ENCODE measurements at places on chromosomes 13 and 19. TPM values are rescaled to one million over a fixed set of nuclear protein-coding genes. Genes with fewer than 3 reads are reported as not detected.

TLE6 gene
- 2.3 TPM for polyA plus RNA-seq

ERICH6B gene
- polyA plus RNA-seq, result not detected

POSTN gene
- not detected for polyA plus RNA-seq

MYDGF gene
- 80.9 TPM for polyA plus RNA-seq

CLDN10 gene
- not detected for polyA plus RNA-seq

CDX2 gene
- not detected for polyA plus RNA-seq

PRTN3 gene
- polyA plus RNA-seq, result not detected

STAP2 gene
- polyA plus RNA-seq, result not detected

COQ8B gene
- polyA plus RNA-seq, result 26.5 TPM

PCDH20 gene
- polyA plus RNA-seq, result not detected

IGFL2 gene
- polyA plus RNA-seq, result not detected

- DNase-seq, result no peak
These were observed 287.9 kb upstream of the NBEA start for GRCh38 chr13:34654203-34654602.

- no peak for DNase-seq
These were observed 8.4 kb downstream of the MKNK2 start for GRCh38 chr19:2042485-2043250.

DNA sequence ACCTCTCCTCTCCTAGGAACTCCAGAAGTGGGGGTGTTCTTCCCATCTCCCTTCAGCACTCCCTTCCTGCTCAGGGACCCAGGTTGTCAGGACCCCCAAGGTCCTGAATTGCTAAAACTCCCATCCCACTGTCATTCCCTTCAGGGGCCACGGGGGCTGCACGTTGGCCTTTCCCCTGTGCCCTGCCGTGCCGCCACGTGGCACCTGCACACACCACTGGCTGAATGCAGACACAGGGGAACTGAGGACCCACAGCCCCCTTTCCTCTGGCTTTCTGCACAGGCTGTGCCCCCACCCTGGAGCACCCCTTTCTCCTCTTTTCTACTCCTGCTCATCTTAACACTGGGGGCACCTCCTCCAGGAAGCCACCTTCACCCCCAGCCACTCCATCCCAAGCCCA lies 9.0 kb downstream of the SHANK1 start:
- no peak for DNase-seq

GRCh38 chr19:46975011-46975924 lies 44.4 kb upstream of the NPAS1 start:
- no peak for DNase-seq

DNA sequence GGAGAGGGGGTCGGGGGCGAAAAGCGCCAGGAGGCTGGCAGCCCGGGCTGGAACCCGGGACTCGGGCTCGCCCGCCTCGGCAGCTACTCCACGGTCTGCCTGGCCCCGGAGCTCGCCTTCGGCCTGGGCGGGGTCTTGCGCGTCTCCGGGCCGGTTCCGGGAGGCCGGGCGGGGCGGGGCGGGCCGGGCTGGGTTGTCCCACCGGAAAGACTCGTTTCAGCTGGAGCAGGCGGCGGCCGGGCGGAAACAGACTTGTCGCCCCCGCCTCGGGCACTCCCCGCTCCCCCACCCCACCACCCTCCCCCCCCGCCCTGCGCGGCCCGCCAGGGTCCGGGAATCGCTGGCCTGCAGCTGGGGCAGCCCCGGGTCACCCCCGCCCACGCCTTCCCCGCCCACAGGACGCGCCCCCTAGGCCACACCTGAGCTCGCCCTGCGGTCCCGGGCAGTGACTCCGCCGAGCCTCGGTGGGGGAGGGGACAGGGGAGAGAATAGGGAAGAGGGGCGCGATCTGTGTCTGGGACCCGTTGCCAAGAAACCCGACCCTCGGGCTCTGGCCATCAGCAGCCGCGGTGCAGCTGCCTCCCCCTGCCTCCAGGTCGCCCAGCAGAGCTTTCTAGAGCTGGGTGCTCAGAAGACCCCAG lies 109.4 kb downstream of the KCTD15 start:
- peak; percentile 3 for DNase-seq

DNA sequence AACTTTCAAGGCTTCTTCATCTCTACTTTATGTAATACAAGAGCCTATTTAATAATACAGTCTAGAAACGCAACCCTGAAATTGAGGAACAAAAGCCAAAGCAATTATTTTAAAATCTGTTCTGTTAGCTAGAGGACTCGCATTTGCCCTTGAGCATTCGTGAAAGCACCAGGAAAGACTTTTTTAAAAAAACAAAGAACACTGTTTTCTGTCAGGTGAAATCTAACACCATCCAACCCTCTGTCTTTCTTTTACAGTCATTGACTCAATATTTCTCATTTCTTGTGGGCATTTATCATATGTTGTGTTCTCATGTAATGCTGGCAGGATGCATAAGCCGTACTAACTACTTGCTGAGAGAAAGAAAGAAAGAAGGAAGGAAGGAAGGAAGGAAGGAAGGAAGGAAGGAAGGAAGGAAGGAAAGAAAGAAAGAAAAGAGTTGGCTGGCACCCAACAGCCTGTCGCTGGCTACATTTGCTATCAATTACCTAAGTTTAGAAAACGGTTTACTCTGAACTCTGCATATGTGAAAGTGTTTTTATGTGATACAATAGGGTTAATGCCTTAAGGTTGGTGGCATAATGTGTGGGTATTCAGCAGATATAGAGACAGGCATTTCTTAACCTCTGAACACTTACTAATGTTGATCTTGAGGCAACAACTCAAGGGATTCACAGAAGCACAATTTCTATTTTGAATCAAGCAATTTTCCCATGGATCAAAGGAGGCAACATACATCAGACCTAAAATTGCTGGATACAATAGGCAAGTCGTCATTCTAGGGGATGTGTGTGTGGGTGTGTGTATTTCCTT lies 445.4 kb downstream of the DCT start:
- DNase-seq, result no peak

DNA sequence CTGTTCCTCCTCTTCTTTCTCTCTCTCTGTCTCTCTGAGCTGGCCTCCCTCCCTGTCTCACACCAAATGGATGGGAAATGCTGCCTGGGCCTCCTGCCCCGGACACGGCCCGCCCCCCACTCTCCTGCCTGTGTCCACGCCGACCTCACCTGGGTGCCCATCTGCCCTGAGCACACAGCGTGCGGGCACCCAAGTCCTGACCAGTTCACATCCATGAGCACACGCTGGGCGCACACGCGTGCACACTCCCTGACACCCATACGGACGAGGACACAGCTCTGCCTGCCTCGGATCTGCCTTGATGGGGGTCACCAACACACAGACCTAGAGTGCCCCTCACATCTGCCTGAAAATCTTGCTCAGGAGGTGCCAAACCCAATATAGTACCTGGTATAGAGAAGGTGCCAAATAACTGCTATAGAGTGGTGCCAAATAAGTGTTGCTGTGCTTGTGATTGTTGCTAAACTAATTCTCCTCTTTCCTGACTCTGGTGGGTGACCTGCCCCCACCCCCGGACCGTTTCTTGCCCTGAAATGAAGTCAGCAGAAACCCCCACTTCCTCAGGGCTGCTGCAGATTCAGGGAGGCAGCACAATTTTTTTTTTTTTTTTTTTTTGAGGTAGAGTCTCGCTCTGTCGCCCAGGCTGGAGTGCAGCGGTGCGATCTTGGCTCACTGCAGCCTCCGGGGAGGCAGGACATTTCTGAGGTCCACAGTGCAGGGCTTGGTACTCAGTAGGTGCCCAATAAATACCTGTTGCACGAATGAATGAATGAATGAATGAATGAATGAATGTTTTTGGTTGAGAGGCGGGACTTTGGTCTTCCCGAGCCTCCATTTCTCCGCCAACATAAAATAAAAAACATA lies 4.6 kb downstream of the NFIC start:
- no peak for DNase-seq

DNA sequence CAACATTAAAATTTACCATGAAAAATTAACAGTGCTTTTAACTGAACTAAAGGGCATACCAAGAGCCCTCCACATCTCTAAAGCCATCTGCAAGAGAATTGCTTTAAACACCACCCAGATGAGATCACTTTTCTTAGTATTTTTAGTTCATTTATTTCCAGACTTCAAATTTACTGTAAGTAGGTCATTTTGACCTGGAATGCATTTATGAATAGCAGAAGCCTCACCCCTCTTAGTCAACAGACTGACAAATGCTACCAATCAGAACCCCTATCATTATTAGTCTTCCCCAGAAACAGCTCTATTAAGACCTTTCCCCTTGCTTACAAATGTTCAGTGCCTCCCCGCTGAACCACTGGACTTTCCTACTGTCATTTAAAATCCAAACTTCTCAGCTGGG lies 27.3 kb downstream of the RUBCNL start:
- no peak for DNase-seq

- peak; percentile 96 for DNase-seq
These were observed 350 bp upstream of the USP12 start for GRCh38 chr13:27171827-27172494.

DNA sequence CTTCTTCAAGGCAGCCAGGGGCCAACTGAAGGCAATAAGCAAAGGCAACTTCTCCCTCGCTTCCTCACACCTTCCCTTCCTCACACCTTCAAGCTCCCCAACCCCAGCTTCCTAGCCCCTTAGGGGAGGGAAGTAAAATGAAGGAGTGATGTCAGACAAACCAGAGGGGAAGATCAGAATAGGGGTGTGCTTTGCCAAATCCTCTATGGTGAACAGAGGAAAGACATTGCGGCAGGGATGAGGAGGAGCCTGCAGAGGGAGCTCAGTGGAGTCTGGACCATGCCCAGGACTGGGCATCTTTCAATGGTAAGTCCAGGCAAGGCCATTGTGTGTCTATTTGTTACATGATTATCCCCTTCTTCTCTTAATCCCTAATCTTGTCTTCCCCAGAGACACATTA lies 164.0 kb downstream of the TSHZ3 start:
- DNase-seq, result no peak

GRCh38 chr19:55679343-55680257 lies 4.6 kb downstream of the EPN1 start:
- DNase-seq, result no peak

GRCh38 chr19:48403606-48404005 lies 10.1 kb downstream of the GRIN2D start:
- peak; percentile 39 for DNase-seq

DNA sequence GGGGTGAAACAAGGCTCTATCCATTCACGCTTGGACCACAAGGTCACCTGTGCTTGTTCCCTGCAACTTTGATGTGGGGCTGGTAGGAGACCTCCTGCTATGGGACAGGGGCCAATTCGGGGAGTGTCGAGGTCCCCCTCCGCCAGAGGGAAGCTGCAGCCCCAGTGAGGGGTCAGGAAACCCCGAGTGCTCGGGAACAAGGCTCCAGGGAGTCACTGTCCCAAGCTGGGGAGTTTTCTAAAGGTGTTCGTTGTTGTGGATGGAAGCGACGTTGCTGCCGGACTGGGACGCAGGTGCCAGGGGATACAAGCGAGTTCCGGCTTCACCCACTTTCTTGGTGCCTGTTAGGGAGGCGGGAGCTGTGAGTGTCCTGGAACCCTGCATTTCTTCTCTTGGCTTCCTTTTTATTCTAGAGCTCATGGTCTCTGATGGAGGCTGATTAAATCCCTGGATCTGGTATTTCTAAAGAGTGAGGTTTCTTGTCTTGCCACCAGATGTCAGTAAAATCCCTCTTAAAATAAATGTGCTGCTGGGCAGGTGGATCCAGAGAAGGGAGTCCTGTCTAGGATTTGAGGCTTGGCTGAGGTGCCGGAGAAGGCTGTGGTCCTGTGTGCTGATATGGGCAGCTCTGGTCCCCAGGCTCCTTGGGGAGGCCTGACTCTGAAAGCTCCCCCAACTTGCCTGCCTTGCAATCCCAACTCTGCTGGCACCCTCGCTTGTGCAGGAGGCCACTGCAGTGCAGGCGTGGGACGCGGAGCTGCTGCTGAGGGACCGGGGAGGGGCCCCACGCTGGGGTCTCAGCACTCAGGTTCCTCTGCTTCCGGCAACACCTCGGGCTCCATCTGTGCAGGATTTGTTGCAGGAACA lies 153.9 kb downstream of the TEX29 start:
- no peak for DNase-seq

DNA sequence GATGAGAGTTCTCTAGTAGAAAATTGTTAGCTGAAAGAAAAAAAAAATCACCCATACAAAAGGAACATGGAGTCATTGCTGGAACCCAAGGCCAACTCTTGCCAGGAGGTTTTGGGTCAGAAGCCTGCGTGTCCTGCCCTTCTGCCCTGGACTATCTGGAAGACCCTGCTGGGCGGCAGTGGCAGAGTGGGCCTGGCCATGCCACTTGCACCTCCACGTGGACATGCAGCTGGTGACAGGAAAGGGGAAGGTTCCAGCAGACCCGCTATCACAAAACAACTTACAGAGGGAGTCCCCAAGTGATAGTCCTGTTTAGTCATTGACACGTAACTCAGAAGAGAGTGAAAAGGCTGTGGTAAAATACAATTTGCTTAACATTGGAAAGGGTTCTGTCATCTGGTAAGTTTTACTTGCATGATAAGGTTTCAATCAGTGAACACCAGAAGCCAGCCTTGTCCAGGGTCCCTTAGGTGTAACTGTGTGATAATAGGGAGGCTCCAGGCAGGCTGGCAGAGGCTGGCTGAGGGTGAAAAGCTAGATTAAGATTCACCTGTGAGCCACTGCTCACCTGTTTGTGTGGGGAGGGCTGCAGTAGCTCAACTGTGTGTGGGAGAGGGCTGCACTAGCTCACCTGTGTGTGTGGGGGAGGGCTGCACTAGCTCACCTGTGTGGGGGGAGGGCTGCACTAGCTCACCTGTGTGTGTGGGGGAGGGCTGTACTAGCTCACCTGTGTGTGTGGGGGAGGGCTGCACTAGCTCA lies 47.8 kb downstream of the COL4A2 start:
- no peak for DNase-seq

- no peak for DNase-seq
These were observed 2523.2 kb upstream of the PCDH20 start for GRCh38 chr13:63938851-63939250.

GRCh38 chr19:12937093-12937926 lies 1.1 kb upstream of the CALR start:
- DNase-seq, result no peak

- no peak for DNase-seq
These were observed 545.9 kb upstream of the MIR17HG start for GRCh38 chr13:90801621-90802020.

GRCh38 chr13:48004201-48004600 lies 3.1 kb upstream of the SUCLA2 start:
- no peak for DNase-seq

DNA sequence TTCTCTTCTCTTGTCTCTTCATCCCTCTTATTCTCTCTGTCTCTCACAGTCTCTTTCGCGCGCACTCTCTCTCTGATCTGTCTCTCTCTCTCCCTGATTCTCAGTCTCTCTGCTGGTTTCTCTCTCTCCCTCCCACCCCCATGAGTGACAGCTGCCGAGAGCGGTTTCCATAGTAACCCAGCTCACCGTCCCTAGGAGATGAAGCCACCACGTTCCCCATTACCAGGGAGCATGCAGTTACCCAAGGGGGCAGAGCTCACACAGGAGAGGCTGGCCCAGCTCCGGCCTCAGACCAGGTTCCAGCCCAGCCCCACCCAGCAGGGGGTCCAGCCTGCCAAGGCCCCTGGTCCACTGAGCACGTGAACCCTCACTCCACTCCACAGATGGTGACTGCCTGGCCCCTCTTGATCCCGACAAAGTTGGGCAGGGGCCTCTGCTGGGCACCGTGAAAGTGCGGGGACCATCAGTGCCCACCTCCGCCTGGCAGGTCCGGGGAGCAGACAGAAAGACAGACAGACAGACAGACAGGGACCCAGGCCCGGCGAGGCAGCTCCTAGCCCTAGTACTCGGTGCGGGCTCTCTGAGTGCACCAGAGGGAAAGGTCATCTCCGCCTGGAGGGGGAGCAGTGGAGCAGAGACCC lies 50.6 kb downstream of the CELF5 start:
- no peak for DNase-seq
